ENCODE measurements at places on chromosomes 16 and 17. TPM values are rescaled to one million over a fixed set of nuclear protein-coding genes. Genes with fewer than 3 reads are reported as not detected.

Gene MGAT5B
- 4.1 TPM for total RNA-seq

Gene SPECC1
- 38.8 TPM for total RNA-seq

Gene TEKT5
- not detected for total RNA-seq

Gene KRTAP16-1
- not detected for total RNA-seq

Gene MPO
- total RNA-seq, result not detected

Gene HSF4
- 1.2 TPM for total RNA-seq

Gene HIC1
- 10.4 TPM for total RNA-seq

Gene NLRC5
- total RNA-seq, result 9.0 TPM

Gene TMEM235
- total RNA-seq, result not detected

Gene MEOX1
- 8.6 TPM for total RNA-seq

Gene MC1R
- 1.9 TPM for total RNA-seq

Gene PPY
- not detected for total RNA-seq

DNA sequence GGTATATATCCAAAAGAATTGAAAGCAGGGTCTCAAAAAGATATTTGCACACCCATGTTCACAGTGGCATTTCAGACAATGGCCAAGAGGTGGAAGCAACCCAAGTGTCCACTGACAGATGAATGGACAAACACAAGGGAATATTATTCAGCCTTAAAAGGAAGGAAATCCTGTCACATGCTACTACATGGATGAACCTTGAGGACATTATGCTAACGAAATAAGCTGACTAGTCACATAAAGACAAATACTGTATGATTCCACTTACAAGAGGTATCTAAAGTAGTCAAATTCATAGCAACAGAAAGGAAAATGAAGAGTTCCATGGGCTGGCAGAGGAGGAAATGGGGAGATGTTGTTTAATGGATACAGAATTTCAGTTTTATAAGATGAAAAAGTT lies 41.4 kb downstream of the TEX2 start:
- DNase-seq, result no peak

DNA sequence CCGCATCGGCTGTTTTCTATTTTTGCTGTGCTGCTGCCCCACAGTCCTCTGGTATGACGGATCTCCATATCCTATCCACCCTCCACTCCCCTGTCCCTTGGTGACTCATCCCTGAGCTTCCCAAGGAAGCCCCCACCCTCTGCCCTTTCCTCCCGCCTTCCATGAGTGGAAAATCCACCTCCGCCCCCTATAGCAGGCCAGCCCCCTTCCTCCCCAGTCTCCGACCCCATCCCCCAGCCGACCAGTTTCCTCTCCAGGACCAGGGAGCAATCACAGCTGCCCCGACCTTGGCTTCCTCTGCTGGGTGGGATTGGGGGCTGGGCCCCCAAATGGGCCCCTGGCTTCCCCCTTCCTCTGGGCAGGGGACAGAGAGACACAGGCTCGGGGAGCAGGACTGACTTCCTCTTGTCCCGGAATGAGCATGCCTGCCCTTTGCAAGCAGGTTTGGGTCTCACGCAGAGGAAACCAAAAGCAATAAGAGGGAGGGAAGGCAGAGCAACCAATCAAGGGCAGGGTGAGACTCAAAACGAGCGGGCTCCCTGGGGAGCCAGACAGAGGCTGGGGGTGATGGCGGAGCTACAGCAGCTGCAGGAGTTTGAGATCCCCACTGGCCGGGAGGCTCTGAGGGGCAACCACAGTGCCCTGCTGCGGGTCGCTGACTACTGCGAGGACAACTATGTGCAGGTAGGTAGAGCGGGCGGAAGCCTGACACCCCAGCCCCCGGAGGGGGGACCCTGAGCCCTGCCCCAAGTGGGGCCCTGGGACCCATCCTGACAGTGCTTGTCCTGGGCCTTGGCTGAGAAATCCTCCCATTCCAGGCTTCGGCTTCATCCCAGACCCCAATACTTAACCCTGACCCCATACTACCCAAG lies at the start of the genes ABI3 and GNGT2:
TSS of gene ABI3 (plus strand) at position 550 of the 872 bp plus-strand sequence. CDS start at position 568, 18 bp downstream.
TSS of gene GNGT2 (minus strand) at position 417 of the 872 bp plus-strand sequence. CDS start 3,152 bp downstream, outside the sequence.
- DNase-seq, result peak; percentile 42

DNA sequence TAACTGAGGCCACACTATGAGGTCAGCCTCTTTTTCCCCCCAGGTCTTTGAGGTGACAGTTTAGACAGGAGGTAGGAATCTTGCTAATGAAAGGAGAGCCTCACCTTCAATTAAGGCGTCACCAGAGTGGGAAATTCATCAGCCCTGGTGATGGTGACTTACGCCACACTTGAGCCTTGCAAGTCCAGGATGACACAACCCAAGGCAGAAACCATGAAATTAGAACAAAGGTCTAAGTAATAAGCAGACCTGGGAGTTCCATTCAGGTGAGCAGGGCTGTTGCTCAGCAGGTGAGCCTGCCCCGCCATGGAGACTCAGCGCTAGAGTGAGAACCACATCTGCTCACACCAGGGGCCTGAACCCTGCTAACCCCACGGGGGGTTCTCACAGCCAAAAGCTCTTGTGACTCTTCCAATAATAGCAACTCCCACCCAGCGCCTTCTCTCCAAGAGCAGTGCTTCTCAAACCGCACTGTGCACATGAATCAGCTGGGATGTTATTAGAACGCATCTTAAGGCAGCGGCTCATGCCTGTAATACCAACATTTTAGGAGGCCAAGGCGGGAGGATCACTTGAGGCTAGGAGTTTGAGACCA lies 28.7 kb upstream of the KIFC3 start:
- no peak for DNase-seq

- no peak for DNase-seq
Observed at GRCh38 chr17:17377071-17377967, 74.1 kb downstream of the NT5M start.

GRCh38 chr17:47785538-47786123 lies 36.0 kb downstream of the OSBPL7 start:
- DNase-seq, result peak; percentile 54

GRCh38 chr16:57648125-57648524 lies 19.7 kb downstream of the ADGRG1 start:
- DNase-seq, result no peak

GRCh38 chr17:3845291-3845620 lies 790 bp downstream of the NCBP3 start:
- DNase-seq, result peak; percentile 25

DNA sequence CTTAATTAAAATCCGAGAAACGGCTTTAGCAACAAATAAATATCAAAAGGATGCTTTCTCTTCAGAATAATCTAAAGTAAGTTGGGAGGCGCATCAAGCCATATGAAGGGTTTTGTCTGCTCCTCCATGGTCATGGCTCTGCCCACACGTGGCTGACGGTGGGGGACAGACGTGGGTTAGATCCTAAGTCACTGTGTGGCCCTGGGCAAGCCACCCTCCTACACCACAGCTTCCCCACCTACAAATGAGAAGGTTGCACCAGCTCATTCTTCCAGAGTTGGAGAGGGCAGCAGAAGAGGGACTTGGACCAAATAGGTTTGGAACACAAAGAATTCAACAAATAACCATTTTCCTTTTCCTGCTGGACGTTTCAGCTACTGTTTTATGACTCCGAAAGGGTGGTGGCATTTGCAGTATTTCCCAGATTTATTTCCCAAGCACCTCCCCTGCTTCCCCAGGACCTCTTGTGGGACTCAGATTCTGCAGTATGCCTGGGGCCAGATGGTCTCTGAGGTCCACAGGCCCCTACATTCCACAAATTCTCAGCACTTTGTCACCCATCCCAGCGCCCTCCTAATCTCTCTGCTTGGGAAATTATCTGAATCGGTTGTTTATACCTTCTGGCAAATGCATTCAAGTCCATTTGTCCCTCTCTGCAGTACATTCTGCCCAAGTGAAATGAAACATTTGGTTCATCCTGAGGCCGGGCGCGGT lies 17.8 kb downstream of the LRRC75A start:
- no peak for DNase-seq

DNA sequence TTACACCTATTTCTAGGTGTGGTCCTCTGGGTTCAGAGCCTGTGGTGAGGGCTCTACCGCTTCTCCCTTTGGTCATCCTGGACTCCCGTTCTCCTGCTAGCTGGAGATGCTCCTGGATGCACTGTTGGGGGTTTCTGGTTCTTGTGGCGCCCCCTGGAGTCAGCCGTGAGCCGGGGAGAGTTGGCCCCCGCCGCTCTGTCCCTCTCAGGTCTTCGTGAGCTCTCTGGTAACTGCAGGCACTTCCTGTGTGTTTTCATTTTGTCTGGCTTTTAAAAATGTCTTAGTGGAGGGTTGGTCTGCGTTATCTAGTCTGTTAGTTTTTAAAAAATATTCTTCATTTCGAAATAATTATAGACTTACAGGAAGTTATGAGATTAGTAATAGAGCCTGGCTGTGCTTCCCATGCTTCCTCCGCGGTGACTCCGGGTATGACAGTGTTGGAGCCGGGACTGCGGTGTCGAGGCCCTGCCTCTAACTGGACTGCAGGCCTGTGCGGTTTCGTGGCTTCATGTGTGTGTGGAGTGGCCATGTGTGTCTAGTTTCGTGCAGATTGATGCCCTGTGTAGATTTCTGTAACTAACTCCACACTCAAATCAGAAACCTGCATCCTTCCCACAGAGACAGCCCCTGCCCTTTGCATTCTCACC lies 78.0 kb upstream of the ZNF750 start:
- no peak for DNase-seq

DNA sequence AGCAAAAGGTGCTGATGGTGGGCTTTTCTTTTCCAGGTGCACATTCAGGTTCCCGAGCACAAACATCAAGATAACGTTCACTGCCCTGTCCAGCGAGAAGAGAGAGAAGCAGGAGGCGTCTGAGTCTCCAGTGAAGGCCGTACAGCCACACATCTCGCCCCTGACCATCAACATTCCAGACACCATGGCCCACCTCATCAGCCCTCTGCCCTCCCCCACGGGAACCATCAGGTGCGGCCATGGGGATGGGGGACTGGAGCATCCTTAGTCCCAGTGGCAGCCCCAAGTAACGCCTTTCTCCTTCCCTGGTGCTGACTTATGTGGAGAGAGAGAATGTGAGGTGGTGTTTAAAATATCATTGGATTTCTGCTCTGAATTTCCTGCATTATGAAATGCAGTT lies 43.8 kb downstream of the FOXK2 start:
- no peak for DNase-seq

- DNase-seq, result peak; percentile 94
Observed at GRCh38 chr17:16419074-16419928, 3.9 kb downstream of the TRPV2 start.

GRCh38 chr17:50765454-50766221 lies 1.7 kb downstream of the ANKRD40CL start:
- DNase-seq, result no peak

DNA sequence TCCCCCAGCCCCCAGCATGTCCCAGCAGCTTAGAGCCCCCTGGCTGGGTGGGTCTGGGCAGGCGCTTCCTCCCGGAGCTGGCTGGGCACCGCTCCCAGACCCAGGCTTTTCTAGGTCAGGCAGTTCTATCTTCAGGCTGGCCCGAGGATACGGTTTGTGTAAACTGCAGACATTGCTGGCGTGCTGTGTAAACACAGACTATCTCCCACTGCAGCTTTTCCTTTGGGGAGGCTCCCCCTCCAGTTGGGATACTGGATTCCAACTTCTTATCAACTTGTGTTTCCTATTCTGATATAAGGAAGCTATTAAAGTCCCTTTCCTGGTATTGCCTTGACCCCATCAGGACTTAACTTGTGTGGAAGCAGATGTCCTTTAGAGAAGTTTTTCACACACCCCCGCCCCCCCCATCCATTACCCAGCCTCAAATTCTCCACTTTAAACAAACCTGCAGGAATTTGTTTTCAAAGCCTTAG lies 18.3 kb upstream of the GNA13 start:
- DNase-seq, result no peak

GRCh38 chr17:59067756-59068155 lies 38.9 kb downstream of the TRIM37 start:
- DNase-seq, result no peak

- DNase-seq, result peak; percentile 48
Observed at GRCh38 chr16:67284699-67285646, 5.6 kb downstream of the PLEKHG4 start.

- DNase-seq, result peak; percentile 94
Observed at GRCh38 chr16:88924834-88925539, 52.0 kb downstream of the CBFA2T3 start.

GRCh38 chr17:65638221-65638975 lies 77.0 kb upstream of the AXIN2 start:
- no peak for DNase-seq

- peak; percentile 87 for DNase-seq
Observed at GRCh38 chr16:19118938-19119431, 5.2 kb downstream of the ITPRIPL2 start.

DNA sequence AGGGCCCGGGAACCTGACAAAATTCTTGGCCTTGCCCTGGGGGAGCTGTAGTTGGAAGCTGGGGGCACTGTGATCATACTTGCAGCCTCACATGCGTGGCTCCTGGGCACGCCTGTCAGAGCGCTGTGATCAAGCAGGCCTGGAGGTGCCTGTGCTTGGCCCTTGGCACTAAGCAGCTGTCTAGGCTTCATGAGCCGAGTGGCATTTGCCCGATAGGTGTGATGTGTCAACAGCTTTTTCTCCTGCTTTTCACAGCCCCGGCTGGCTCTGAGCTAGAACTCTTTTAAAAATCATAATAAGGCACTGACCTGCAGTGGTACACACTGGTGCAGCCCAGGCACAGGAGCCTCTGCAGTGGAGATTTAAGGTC lies 113.8 kb downstream of the SOCS1 start:
- no peak for DNase-seq

Measured in Daoy (cell line).